ENCODE measurements at places on chromosomes 1 and 21.

DNA sequence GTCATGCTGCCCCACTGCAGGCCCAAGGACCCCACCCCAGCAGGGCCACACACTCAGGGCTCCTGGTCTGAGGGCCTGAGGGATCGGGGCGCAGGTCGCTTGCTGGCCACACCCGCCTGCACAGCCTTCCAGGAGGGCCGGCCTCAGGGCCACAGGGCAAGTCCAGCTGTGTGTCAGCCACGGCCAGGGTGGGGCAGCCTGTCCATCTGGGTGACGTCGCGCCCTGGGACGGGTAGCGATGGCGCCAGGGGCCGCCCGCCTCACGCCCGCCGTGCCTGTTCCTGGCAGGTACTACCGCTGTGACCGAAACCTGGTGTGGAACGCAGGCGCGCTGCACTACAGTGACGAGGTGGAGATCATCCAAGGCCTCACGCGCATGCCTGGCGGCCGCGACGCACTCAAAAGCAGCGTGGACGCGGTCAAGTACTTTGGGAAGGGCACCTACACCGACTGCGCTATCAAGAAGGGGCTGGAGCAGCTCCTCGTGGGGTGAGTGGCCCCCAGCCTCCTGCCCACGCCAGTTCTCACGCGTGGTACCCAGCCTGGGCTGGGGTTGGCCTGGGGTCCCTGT is 2.5 kb downstream of the COL6A1 start:
- DNase-seq = no peak

- DNase-seq = no peak
Measured at GRCh38 chr1:233025157-233025556, 74.7 kb downstream of the NTPCR start.

- DNase-seq = no peak
Measured at GRCh38 chr1:47818682-47819573, 178.3 kb downstream of the TRABD2B start.

DNA sequence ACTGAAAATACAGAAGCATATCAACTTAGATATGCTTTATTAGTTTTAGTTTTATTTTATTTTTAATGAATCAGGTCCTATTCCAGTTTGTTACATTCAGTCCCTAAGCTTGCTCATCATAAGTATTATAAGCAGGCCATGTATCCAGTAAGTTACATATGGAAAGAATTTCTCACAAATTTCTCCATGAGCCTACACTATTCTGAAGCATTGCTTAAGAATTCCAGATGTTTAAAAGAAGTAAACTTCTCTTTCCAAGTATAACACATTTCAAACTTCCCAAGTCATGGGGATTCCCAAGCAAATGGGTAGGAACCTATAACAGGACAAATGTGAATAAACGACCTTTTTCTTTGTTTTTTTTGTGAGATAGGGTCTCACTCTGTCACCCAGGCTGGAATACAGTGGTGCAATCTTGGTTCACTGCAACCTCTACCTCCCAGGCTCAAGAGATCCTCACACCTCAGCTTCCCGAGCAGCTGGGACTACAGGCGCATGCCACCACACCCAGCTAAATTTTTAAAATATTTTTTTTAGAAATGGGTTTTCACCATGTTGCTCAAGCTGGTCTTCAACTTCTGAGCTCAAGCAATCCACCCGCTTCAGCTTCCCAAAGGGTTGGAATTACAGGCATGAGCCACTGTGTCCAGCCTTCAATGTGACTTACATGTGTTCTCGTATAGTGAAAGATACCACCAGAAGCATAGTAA is 39.0 kb downstream of the ST7L start:
- no peak for DNase-seq

GRCh38 chr1:210233216-210233494 is 559 bp downstream of the SERTAD4 start:
- DNase-seq = no peak

DNA sequence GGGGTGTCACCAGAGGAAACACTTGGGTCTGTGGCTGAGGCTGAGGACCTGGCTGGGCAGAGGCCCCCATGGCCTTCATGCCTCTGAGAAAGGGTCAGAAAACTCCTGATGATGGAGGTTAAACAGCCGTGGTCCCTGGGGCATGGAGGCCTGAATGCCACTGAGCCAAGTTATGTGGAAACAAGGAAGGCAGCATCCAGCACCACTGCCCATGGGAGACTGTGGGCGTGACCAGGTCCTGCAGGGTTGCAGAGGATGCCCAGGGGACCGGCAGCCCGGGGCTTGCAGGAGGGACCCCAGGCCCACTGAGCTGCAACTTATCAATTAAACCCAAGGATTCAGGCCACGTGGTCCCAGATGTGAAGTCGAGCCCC is 18.9 kb upstream of the COL6A2 start:
- DNase-seq = no peak

- no peak for DNase-seq
Measured at GRCh38 chr1:33211972-33212371, 30.1 kb upstream of the TRIM62 start.

DNA sequence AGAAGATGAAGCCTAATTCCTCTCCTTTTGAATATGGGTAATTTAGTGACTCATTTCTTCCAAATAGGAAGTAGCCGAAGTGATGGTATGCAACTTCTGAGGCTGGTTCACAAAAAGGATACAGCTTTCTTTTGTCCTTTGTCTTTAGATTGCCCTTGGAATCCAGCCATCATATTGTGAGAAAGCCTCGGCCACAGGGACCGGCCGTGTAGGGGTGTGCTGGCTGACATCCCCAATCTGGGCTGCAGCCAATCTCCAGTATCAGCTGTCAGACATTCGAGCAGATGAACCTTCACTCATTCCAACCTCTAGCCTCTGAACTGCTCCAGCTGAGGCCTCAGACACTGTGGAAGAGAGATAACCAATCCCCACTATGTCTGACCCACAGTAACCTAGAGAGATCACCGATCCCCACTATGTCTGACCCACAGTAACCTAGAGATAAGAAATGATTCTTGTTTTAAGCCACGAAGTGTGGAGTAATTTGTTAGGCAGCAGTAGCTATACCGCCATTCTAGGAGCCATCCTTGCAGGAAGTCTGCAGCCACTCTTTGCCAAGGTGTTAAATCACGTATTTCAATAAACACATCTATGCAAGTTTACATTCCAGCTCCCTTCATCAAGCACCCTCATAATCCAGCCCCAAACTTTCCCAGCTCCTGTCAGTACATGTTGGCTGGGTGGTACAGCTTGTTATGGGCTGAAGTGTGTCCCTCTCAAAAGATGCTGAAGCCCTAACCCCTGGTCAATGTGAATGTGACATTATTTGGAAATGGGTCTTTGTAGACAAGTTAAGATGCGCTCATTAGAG is 2.9 kb upstream of the DIP2A start:
- DNase-seq = no peak

DNA sequence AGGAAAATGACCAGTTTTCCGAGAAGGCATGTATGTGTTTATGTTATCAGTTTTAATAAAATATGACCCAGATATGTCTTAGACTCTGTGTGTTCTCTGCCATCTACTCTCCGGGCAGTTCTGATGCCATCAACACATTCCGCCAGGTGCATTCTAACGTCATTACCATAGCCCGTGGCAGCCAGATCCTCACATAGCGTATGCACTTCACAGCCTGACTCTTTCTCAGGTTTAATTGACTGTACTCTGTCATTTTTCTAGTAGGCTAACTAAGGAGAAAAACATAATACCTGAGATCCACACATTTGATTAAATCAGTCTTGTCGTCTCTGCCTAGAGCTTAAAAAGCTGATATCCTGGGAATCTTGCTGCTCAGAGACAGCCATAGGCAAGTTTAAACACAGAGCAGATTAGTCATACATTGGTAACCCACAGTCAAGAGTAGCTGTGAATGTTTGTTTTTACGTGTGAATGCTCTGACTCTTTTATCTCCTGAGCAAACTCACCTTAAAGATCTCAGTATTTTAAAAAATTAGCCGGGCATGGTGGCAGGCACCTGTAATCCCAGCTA is 175.9 kb downstream of the GREM2 start:
- DNase-seq = no peak

DNA sequence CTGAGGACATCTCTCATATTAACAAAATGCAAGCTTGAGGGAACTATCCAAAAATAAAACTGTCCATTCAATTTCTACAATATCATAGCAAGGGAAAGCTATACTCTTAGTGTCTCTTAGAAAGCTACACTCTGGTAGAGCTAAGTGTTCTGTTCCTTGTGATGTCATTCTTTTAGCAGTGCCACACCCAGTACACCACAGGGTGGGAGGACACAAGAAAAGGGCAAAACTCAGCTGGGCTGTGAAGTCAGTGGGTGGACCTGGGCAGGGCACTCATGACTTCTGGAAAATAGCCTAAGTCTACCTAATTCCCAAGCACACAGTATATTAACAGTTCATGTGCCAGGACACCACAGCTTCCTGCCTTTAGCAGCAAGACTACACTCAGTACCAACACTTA is 42.2 kb upstream of the TNFSF4 start:
- no peak for DNase-seq

- no peak for DNase-seq
Measured at GRCh38 chr1:68270951-68271350, 38.6 kb upstream of the WLS start.

GRCh38 chr1:201424146-201424545 is 2.6 kb upstream of the TNNI1 start:
- DNase-seq = no peak

DNA sequence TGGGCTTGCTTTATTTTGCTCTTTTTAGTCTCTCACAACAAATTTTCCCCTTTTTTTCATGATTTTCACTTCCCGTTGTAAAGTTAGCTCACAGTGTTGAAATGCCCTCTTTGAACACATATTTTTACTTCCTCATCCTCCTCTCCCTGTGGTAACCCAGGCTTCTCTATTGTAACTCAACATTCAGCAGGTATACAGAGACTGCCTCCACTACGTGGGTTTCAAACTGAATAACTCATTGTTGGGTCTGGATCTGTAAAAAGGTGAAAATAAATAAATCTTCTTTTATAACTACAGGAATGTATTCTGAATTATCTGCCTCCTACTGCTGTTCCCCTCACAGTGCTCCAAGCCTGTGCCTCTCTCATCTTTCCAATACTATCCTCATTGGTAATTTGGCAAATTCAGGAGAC is 166.4 kb downstream of the RUNX1 start:
- no peak for DNase-seq

DNA sequence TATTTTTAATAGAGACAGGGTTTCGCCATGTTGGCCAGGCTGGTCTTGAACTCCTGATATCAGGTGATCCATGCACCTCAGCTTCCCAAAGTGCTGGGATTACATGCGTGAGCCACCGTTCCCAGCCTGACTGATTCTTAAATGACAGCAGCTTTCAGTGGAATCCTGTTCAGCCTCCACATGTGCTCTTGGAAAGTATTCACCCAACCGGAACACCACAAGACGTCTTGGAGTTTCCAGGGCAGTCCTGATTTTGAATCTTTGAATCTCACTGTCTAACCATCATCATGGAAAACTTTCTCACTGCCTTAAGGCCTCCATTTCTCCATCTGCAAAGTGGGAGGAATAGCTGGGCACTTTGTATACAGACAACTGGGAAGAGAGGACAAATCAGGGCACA is 58.1 kb upstream of the ITPKB start:
- DNase-seq = no peak

- no peak for DNase-seq
Measured at GRCh38 chr1:230163719-230164118, 96.7 kb downstream of the GALNT2 start.

DNA sequence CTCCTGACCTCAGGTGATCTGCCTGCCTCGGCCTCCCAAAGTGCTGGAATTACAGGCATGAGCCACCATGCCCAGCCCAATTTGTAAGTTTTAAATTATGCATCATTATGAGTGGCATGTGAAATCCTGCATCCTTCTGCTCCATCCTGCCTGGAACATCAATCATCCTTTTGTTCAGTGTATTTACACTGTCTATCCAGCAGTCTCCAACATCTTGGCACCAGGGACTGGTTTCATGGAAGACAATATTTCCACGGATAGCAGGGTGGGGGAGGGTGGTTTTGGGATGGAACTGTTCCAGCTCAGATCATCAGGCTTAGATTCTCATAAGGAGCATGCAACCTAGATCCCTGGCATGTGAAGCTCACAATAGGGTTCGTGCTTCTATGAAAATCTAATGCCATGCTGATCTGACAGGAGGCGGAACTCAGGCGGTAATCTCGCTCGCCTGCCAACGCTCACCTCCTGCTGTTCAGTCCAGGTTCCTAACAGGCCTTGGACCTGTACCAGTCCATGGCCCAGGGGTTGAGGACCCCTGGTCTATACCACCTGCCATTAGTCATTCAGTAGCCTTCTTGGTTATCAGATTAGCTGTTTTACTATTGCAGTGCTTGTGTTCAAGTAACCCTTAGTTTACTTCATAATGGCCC is 22.2 kb upstream of the TCEA3 start:
- no peak for DNase-seq

DNA sequence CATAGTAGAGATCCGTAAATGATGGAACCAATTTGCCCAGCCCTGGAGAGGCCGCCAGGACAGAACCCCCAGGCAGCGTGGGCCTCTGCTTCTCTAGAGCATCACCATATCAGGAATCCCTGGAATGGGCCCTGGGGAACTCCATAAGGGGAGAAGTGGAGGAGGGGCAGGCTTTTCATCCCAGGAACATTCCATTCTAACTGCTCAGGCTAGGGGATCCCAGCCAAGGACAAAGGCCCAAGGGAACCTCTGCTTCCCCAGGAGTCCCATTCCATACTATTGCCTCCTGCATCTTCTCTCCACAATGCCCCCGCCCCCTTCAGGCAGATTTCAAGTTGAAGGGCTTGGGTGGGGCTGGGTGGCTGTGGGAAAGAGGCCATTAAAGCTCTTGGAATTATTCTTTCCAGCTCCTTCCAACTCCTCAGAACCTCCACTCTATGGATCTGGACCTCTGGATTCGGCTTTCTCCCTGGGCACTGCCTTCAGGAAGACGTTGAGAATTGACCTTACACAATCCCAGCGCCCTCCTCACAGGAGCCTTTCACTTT is 6.0 kb downstream of the TRNP1 start:
- no peak for DNase-seq

GRCh38 chr1:219459351-219460080 is 153.4 kb downstream of the ZC3H11B start:
- no peak for DNase-seq
